ENCODE measurements at places on chromosomes 1 and 21. TPM values are rescaled to one million over a fixed set of nuclear protein-coding genes. Genes with fewer than 3 reads are reported as not detected.

Gene PRR9
- not detected for total RNA-seq

Gene PDC
- not detected for total RNA-seq

Gene TNNI3K
- 0.73 TPM for total RNA-seq

Gene SH2D1B
- total RNA-seq = not detected

Gene NBPF1
- total RNA-seq = 37.2 TPM

Gene STIL
- 0.78 TPM for total RNA-seq

Gene SMG5
- total RNA-seq = 47.7 TPM

Gene TEKT2
- total RNA-seq = 0.28 TPM

Gene RNU1-1
- 4,661 TPM for total RNA-seq

Gene ACTL8
- total RNA-seq = not detected

- peaks cover 6% of the 10 kb centered on the region for H3K4me1 ChIP-seq
- DNase-seq = no peak
- H3K36me3 ChIP-seq = no peaks in the 10 kb centered on the region
- H3K27me3 ChIP-seq = no peaks in the 10 kb centered on the region
- peak overlapping the region; percentile 84 for H3K4me3 ChIP-seq
Observed at GRCh38 chr1:42680921-42681683, 1.1 kb upstream of the YBX1 start.

GRCh38 chr1:33377013-33377412, 53.9 kb downstream of the PHC2 start:
- no peak overlapping the region for H3K4me3 ChIP-seq
- H3K27me3 ChIP-seq = no peaks in the 10 kb centered on the region
- no peaks in the 10 kb centered on the region for H3K4me1 ChIP-seq
- H3K27ac ChIP-seq = no peak overlapping the region
- no peaks in the 10 kb centered on the region for H3K36me3 ChIP-seq

DNA sequence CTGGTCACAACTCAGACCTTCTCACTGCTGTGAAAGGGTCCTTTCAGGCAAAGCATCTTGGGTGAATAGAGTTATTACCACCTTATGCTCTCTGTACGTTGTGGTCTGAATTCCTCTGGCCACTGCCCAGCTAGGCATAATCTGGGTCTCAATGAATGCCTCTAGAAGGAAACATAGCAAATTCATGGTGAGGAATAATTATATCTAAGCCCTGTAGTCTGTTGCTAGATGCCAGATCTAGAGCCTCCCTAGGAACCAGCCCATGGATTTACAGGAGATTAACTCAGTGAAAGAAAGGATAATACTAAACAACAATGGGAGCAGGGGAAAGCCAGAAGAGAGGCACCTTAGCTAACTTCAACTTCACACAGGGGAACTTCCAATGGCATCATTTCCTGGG, 2.4 kb upstream of the COL11A1 start:
- no peaks in the 10 kb centered on the region for H3K36me3 ChIP-seq
- no peaks in the 10 kb centered on the region for H3K27me3 ChIP-seq
- H3K27ac ChIP-seq = no peak overlapping the region
- DNase-seq = no peak
- peaks cover 7% of the 10 kb centered on the region for H3K4me1 ChIP-seq
- H3K4me3 ChIP-seq = no peak overlapping the region

DNA sequence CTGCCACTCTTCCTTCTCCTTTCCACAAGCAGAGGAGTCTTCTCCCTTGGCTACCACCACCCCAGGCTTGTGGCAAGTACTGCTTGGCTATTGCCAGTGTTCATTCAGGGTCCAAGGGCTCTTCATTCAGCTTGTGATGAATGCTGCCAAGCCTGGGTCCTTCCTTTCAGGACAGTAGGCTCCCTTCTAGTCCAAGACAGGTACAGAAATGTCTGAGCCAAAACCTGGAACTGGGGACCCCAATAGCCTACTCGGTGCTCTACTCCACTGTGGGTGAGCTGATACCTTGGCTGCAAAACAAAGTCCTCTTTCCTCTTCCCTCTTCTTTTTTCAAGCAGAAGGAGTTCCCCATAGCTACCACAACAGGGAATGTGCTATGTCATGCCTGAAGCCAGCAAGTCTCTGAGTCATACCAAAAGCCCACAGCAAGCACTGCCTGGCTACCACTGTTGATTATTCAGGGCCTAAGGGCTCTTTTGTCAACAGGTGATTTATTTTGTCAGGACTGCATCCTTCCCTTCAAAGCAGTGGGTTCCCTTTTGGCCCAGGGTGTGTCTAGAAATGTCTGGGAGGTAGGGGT, 268.9 kb downstream of the HHAT start:
- no peaks in the 10 kb centered on the region for H3K4me1 ChIP-seq
- no peak overlapping the region for H3K4me3 ChIP-seq
- H3K27ac ChIP-seq = no peak overlapping the region
- no peaks in the 10 kb centered on the region for H3K36me3 ChIP-seq
- H3K27me3 ChIP-seq = no peaks in the 10 kb centered on the region

GRCh38 chr1:70948396-70949017, 99.1 kb downstream of the PTGER3 start:
- H3K4me1 ChIP-seq = no peaks in the 10 kb centered on the region
- H3K4me3 ChIP-seq = no peak overlapping the region
- H3K27me3 ChIP-seq = no peaks in the 10 kb centered on the region

DNA sequence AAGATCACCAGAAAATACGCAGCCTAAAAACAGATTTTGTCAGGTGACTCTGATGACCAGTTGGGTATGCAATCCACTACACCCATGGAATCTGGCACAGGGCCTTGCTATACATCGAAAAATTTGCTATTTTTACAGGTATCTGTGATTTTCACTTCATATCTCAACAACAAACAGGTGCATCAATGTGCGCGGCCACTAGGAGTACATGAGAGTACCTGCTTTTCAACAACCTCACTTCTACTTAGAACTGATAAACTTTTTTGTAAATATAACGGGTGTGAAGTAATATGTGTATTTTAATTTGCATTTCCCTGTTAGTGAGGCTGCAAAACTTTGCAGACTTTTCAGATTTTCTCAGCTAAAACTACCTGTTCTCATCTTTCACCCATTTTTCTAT, 80.8 kb downstream of the SLC45A1 start:
- H3K27me3 ChIP-seq = no peaks in the 10 kb centered on the region
- no peak for DNase-seq
- no peak overlapping the region for H3K4me3 ChIP-seq
- peaks cover 21% of the 10 kb centered on the region for H3K4me1 ChIP-seq
- H3K36me3 ChIP-seq = no peaks in the 10 kb centered on the region
- no peak overlapping the region for H3K27ac ChIP-seq

DNA sequence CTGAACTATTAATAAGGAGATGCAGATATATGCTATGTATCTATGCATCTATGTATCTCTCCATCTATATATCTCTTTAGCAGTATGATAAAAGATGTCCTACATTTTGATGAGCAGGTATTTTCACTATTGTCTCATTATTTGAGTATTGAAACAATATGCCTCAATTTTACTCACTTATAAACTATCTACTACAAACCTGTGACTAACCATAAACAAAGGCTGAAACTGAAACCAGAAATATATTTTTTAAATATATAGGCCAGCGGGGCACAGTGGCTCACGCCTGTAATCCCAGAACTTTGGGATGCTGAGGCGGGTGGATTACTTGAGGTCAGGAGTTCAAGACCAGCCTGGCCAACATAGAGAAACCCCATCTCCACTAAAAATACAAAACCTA, 22.0 kb downstream of the EIF4G3 start:
- H3K27ac ChIP-seq = no peak overlapping the region
- peaks cover 1% of the 10 kb centered on the region for H3K4me1 ChIP-seq
- no peak for DNase-seq
- H3K27me3 ChIP-seq = no peaks in the 10 kb centered on the region

GRCh38 chr1:47724432-47724999, 272.7 kb downstream of the TRABD2B start:
- H3K4me3 ChIP-seq = no peak overlapping the region
- no peak overlapping the region for H3K27ac ChIP-seq
- H3K4me1 ChIP-seq = peaks cover 3% of the 10 kb centered on the region
- DNase-seq = no peak
- H3K36me3 ChIP-seq = no peaks in the 10 kb centered on the region

- no peaks in the 10 kb centered on the region for H3K4me1 ChIP-seq
- no peaks in the 10 kb centered on the region for H3K27me3 ChIP-seq
- no peaks in the 10 kb centered on the region for H3K36me3 ChIP-seq
Observed at GRCh38 chr21:36754241-36754898, 55.5 kb downstream of the SIM2 start.

- H3K4me3 ChIP-seq = no peak overlapping the region
- H3K27ac ChIP-seq = no peak overlapping the region
- no peaks in the 10 kb centered on the region for H3K36me3 ChIP-seq
- no peaks in the 10 kb centered on the region for H3K27me3 ChIP-seq
Observed at GRCh38 chr1:162405800-162406199, 6.1 kb downstream of the SH2D1B start.

- H3K4me1 ChIP-seq = no peaks in the 10 kb centered on the region
- DNase-seq = no peak
- H3K27me3 ChIP-seq = no peaks in the 10 kb centered on the region
- no peaks in the 10 kb centered on the region for H3K36me3 ChIP-seq
- no peak overlapping the region for H3K27ac ChIP-seq
- H3K4me3 ChIP-seq = no peak overlapping the region
Observed at GRCh38 chr1:178572604-178573003, 59.7 kb downstream of the TEX35 start.

DNA sequence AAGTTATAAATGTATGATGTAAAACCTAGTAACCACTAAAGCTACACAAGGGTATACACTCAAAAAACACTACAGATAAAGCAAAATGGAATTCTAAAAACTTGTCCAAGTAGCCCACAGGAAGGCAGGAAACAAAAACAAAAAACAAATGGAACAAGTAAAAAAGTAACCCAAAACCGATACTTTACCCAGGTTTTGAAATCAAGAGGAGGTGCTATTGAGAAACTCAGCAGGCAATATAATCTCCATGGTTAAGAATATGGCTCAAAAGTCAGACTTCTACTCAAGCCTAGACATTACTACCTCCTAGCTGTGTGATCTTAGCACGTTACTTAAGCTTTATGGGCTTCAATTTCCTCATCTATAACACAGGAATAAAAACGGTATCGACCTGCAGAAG, 13.3 kb downstream of the RBBP5 start:
- no peaks in the 10 kb centered on the region for H3K36me3 ChIP-seq
- no peak overlapping the region for H3K4me3 ChIP-seq
- H3K4me1 ChIP-seq = no peaks in the 10 kb centered on the region
- DNase-seq = no peak
- no peak overlapping the region for H3K27ac ChIP-seq

DNA sequence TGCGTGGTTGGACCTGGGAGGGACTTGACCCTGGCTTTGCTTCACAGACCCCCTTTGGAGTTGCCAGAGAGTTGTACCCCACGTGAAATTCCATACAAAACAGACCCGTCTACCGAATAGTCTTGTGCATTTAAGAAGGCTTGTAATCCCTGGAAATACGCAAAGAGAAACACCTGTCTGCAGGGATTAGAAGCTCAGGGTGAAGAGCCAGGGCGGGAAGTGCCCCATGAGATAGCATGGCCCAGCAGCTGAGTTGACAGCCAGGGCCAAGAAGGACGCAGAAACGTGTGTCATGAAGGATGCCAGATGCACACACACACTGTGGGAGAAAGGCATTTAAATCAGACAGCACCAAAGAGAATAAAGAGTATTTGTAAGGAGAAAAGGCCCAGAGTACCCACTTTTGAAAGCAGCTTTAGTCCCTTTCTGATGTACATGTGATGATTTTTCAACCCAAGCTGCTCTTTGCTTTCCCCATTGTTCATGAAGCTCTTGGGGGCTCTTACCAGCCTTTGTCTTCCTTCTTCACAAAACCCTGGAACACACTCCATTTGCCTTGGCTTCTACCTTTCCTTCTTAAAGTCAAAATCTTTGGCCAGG, 46.6 kb downstream of the PCP4 start:
- H3K36me3 ChIP-seq = no peaks in the 10 kb centered on the region
- H3K27ac ChIP-seq = no peak overlapping the region
- no peak for DNase-seq
- H3K27me3 ChIP-seq = no peaks in the 10 kb centered on the region
- H3K4me3 ChIP-seq = no peak overlapping the region
- H3K4me1 ChIP-seq = no peaks in the 10 kb centered on the region

DNA sequence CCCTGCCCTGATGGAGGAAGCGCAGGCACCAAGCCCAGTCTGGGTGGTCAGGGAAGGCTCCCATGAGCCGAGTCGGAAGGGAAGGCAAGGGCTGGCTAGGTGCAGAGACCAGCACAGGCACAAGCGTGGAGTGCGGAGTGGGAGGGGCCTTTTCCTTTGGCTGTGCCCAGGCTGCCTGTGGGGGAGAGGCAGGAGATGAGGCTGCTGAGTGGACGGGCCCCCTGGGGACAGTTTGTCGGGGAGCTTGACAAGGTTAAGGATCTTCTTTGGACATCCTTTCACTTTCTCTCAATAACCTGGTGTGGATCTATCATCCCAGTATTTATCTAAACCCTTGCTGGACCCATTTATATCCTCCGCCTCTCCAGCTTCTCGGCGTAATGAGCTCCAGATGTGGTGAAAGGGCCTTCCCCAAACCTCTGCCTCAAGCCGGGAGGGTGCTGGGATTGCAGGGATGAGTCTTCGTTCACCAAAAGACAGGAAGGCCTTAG, 42.9 kb downstream of the EPHB2 start:
- no peak overlapping the region for H3K27ac ChIP-seq
- H3K4me3 ChIP-seq = no peak overlapping the region
- no peaks in the 10 kb centered on the region for H3K27me3 ChIP-seq
- DNase-seq = peak; percentile 67
- H3K36me3 ChIP-seq = no peaks in the 10 kb centered on the region

GRCh38 chr1:54107131-54107530, 45.7 kb downstream of the CDCP2 start:
- H3K36me3 ChIP-seq = no peaks in the 10 kb centered on the region
- no peak overlapping the region for H3K27ac ChIP-seq
- no peaks in the 10 kb centered on the region for H3K27me3 ChIP-seq

GRCh38 chr1:41023279-41023990, 1.9 kb upstream of the SLFNL1 start:
- no peaks in the 10 kb centered on the region for H3K27me3 ChIP-seq
- no peak for DNase-seq
- H3K36me3 ChIP-seq = no peaks in the 10 kb centered on the region
- H3K4me3 ChIP-seq = no peak overlapping the region

GRCh38 chr1:231861541-231862481, 235.2 kb downstream of the DISC1 start:
- H3K4me1 ChIP-seq = peaks cover 9% of the 10 kb centered on the region
- no peak overlapping the region for H3K27ac ChIP-seq
- no peak overlapping the region for H3K4me3 ChIP-seq
- H3K27me3 ChIP-seq = no peaks in the 10 kb centered on the region
- no peaks in the 10 kb centered on the region for H3K36me3 ChIP-seq
- no peak for DNase-seq

- H3K36me3 ChIP-seq = no peaks in the 10 kb centered on the region
- no peaks in the 10 kb centered on the region for H3K4me1 ChIP-seq
- no peaks in the 10 kb centered on the region for H3K27me3 ChIP-seq
- H3K27ac ChIP-seq = no peak overlapping the region
Observed at GRCh38 chr1:84972377-84972987, 24.4 kb downstream of the MCOLN2 start.

- peaks cover 2% of the 10 kb centered on the region for H3K4me1 ChIP-seq
- H3K27me3 ChIP-seq = no peaks in the 10 kb centered on the region
Observed at GRCh38 chr1:177082855-177083693, 81.4 kb downstream of the ASTN1 start.

- no peaks in the 10 kb centered on the region for H3K27me3 ChIP-seq
- no peak overlapping the region for H3K4me3 ChIP-seq
- H3K36me3 ChIP-seq = no peaks in the 10 kb centered on the region
- no peak for DNase-seq
Observed at GRCh38 chr1:119136401-119136800, 4.1 kb downstream of the WARS2 start.

- H3K27me3 ChIP-seq = no peaks in the 10 kb centered on the region
- DNase-seq = no peak
- no peaks in the 10 kb centered on the region for H3K36me3 ChIP-seq
- peak overlapping the region; percentile 98 for H3K27ac ChIP-seq
- peak overlapping the region; percentile 91 for H3K4me3 ChIP-seq
Observed at GRCh38 chr1:244836584-244836983, 1.1 kb downstream of the COX20 start.
